GM06990 (cell line): ENCODE measurements at places on chromosomes 4 and X.

DNA sequence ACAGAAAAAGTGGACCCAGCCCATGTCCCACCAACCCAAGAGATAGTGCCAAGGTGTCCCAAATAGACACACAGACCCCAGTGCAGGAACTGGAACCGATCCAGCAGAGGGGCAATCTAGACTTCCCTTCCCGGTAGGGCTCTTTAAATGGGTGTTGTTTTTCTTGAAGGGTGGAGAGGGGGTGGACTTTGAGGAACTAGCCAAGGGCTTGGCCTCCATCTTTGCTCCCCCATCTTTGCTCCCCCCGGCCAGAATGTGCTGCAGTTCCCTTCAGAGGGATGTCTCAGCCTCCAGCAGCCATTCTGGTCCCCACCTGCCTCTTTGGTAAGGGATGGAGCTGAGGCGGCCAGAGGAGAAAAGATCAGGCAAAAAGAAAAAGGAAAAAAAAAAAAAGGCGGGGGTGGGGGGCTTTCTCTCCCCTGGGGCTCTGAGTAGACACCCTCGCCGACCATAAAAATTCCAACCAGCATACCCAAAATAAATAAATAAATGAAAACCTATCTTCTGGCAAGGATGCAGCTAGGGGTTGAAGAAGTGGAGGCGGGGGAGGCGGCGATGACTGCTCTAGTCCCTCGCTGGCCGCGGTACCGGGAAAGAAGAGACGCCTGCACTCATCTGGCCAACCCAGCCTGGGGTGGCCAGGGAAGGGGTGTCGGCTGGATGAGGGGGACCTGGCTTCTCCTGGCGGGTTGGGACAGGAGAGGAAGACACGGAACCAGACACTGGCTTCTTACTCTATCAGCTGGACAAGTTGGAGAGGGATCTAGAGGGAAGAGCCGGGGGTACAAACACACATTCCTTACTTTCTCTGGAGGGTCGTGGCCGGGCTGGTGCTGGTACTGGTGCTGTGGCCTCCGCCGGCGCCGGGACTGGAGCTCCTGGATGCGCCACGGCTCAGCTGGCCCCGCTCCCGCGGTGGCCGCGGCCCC lies 38.5 kb upstream of the IQSEC2 start:
- no peak for DNase-seq

GRCh38 chr4:42917296-42917695 lies 24.8 kb downstream of the GRXCR1 start:
- no peak for DNase-seq

DNA sequence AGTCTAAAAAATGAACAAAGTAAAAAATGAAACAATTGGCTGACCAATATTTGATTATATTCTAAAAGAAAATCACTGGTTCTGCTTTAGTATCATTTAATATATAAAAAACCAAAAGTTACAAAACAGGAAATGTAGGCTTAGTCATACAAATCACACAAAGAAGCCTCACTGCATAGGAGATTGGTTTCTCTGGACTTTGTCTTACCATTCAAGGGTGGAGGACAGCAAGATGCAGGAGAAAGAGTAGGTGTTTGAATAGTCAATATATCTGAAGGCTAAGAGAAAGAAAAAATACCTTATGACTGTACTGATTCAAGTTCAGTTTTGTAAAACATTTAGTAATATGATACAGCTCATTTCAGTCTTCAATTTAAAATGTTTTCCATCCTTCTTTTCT lies 28.6 kb upstream of the TAF9B start:
- no peak for DNase-seq

DNA sequence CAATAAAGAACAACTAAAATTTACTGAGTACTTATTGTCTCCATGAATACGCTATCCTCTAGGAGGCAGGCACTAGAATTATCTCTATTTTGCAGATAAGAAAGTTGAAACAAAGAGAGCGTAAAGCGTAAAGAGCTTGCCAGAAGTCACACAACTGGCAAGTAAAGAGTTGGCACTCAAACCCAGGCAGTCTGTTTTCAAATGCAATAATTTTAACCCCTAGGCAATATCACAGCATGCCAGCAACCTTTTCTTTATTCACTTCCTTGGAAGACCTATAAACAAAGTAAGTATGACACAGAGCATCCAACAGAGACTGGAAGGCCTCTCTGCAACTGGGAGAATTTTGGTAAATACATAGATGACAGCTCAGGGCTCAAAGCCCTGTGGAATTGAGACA lies 23.2 kb upstream of the AMELX start:
- no peak for DNase-seq

DNA sequence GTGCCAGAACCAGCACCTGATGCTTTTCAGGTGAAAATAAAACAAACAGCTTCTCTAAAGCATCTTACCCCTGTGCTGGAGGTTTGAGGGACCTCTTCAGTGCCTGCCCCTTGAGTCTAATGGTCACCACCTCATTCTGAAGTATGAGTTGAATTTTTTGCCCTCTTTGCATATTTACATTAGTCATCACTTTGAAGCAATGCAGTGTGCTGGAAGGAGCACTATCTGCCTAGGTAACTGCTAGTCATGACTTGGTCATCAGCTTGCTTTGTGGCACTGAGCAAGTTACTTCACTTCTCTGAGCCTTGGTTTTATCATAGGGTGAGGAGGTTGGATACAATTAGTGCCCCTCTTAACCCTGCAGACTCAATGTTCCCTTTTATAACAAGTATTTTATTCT lies 44.9 kb downstream of the SPATA18 start:
- no peak for DNase-seq

- DNase-seq, result no peak
Observed at GRCh38 chr4:80333121-80333520, 2.4 kb upstream of the CFAP299 start.

GRCh38 chr4:70632028-70632427 lies 3.5 kb downstream of the ENAM start:
- DNase-seq, result no peak

DNA sequence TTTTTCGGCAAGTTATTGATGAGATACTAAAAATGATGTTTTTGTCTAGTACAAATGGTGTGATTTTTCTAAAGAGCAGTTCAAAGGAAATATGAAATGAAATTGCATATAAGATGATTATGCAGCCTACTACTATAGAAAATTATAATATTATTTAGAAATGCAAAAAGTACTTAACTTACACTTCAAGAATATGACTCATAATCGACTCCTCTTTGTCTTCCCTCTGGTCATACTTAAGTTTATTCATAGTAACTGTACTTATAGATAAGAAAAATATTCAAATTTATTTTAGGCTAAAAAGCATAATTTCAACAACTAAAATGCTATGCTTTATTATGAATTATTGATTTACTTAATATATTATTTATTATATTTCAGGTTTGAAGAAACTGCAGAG lies 33.2 kb downstream of the CEP44 start:
- no peak for DNase-seq

GRCh38 chr4:59838236-59838635 lies 1361.9 kb upstream of the ADGRL3 start:
- no peak for DNase-seq

GRCh38 chrX:138996268-138996667 lies 284.8 kb upstream of the FGF13 start:
- no peak for DNase-seq

GRCh38 chr4:122205687-122206086 lies 53.6 kb downstream of the BLTP1 start:
- DNase-seq, result no peak

DNA sequence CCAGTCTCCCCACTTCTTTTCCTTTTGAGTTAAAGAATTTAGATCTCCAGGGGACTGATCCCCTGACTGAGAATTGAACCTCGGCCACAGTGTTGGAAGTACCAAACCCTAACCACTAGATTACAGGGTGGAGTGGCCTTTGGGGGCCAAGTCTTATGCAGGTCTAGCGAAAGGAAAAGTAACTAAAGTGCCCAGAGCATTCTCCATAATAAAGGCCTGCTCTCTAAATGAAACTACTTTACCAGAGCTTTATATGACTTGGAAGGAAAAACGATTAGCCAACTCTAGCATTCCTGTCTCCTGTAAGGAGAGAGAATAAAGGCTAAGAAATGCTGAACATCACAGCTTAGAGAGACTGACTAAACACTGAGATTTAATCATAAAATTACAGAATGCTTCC lies 788.0 kb downstream of the C4orf33 start:
- no peak for DNase-seq

DNA sequence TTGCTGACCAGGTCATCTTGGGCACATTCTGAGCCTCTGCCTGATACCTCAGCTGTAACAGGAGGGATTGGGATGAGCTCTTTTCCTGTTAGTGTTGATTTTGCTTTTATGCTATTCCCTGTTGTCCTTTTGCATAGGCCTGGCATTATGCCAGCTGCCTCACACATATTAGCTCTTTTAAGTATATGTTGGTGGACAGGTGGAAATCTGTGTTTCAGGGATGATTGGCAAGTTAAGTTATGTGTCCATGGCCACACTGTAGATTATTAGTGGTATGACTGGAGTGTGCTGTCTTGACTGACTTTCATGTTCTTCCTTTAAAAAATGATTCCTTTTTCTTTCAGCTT lies 28.9 kb downstream of the NSD2 start:
- no peak for DNase-seq

DNA sequence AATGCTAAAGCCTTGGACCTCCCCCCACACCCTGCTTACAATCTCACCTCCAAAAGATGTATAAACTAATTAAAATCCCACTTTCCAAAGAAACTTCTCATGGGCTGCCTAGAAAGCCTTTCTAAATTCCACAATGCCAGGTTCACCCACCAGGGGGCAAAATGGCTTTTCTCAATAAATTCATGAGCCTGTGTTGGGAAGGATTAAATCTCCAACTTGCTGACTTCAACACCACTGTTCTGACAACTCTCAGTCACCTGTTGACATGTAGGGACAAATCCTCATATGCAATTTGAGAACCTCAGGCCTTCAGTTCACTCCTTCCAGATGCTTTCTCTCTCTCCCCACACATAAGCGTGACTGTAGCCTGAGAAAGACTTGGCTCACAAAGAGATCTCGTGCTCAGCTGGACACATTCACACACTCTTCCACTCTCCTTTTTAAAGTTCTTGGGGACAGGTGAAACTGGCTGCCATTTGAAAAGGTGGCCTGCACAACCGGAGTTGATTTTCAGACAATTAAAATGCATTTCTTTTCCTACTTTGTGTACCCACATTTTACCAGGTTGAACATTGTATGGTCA lies 88.6 kb upstream of the PRPS2 start:
- no peak for DNase-seq

DNA sequence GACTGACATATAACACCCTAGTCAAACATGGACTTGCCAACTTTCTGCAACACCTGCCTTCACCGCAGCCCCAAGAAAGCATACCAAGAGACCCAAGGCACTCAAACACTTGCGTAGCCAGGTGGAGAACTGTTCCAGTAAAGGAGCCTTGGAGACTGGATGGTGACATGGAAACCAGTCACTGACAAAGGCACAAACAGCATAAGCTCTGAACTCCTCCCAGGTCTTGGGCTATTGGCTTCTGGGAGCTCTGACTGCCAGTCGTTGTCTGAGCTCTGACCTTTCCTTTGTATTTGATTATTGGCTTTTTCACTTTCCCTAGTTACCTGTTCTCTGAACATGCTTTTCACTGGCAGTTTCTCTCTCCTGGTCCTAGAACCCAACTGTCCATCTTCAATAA lies 38.3 kb downstream of the ARAP2 start:
- no peak for DNase-seq

DNA sequence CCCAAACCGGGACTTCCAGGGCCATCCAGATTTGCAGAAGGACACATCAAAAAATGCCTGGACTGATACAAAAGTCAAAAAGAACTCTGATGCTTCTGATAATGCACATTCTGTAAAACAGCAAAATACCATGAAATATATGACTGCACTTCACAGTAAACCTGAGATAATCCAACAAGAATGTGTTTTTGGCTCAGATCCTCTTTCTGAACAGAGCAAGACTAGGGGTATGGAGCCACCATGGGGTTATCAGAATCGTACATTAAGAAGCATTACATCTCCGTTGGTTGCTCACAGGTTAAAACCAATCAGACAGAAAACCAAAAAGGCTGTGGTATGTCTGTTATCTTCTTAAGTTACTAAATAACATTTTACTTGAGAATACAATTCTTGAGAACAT lies 9.2 kb downstream of the PLK4 start:
- no peak for DNase-seq

DNA sequence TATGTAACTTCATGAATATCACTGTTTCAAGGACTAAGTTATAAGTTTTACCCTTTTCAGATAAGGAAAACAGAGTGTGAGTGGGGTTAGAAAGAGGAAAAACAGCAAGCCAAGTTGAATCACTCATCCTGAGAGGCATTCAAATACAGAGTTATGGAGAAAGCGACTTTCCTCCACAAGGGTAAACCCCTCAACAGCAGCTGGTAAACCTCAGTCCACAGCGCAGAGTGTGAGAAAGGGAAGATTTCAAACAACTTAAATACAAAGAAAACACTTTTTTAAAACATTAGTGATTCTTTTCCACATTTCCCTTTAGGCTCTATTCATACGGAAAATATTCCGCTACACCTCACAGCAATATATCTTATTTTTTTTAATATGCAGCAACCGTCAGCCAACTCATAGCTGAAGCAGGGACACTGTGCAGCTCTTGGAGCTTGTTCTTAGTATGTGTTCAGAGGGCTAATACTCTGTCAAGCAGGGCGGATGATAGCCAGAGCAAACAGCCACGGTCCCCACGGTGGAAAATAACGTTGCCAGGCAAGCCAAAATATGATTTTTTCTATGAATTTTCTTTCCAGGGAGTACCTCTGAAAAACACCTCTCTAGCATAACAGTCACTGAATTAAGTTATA lies 488.9 kb upstream of the FAT1 start:
- DNase-seq, result no peak

DNA sequence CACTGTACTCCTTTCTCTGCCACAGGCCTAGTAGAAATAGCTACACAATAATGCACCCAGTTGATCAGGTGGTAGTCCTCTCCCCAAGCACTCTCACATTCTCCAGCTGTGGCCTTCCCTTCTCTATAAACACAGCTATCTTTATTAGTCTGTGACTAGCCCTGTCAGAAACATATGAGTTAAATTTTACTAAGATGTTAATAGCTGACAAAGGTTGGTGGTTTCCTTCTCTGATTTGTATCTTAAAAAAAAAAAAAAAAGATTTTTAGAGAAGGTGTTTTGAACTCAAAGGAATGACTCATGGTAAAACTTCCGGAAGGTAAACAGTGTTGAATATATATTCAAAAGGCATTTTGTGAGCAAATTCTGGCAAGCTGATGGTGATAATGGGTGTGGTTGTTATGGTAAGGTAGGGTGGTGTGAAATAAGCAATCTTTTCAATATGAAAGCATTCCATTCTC lies 327.4 kb downstream of the PPP3CA start:
- DNase-seq, result peak; percentile 38

- no peak for DNase-seq
Observed at GRCh38 chrX:14697451-14697850, 168.1 kb downstream of the GLRA2 start.

GRCh38 chrX:155144926-155145325 lies 71.3 kb upstream of the VBP1 start:
- DNase-seq, result no peak

GRCh38 chr4:152356428-152357034 lies 179.4 kb downstream of the FBXW7 start:
- DNase-seq, result no peak

- DNase-seq, result no peak
Observed at GRCh38 chrX:3184176-3184930, 143.1 kb downstream of the ARSF start.
